Fibroblast of villous mesenchyme (primary cell): ENCODE measurements at places on chromosomes 3 and 15. TPM values are rescaled to one million over a fixed set of nuclear protein-coding genes. Genes with fewer than 3 reads are reported as not detected.
A peak's percentile ranks its signal among the peaks of the same experiment; 100 is the strongest.

DNA sequence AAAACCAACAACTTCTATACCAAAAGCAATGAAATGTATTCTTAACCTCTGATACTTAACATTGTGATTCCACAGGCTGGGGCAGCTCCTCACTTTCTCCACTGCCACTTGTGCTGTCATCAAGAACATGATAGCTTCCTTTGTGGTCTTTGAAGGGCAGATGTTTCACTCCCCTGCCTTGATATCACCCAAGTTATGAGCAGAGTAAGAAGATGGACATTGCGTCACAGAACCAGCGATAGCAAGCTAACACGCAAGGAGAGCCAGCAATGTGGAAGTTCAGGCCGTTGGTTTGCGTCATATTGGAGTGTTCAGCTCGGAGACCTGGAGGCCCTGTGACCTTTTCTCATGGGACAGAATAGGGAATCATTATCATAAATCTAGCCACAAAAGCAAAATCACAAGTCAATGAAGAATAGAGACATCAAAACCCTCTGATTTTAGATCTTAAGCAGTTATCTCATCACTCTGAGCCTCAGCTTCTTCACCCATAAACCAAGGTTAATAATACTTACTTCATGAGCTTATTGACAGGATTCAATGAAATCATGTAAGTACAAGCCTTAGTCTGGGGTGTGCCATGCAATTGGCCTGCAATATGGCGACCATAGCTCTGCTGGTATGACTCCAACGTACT, 183.8 kb upstream of the THBS1 start:
- no peak for DNase-seq

DNA sequence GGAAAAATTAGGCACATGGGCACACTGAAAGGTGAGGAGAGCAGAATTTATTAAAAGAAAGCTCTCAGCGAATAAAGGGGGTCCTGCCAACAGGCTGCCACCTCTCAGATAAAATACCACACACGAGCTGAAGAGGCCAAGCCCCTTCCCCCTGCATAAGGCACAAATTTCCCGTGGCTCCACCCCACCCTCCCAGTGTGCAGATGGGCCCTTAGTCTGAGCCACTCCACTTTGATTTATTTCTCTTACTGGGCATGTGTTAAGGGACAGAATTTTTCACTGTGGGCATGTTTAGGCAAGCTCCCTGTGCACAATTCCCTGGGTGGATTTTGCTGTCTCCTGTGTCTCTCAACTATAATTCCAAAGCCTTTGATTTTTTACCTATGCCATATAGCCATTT, 409.8 kb downstream of the TBL1XR1 start:
- no peak for DNase-seq

GRCh38 chr3:23248594-23249131, 45.5 kb downstream of the UBE2E2 start:
- no peak for DNase-seq

CD96 gene
- total RNA-seq = 0.32 TPM in 1 of 2 replicates, not detected in the other

- peak; percentile 29 for DNase-seq
Observed at GRCh38 chr15:36951731-36952247, 148.6 kb downstream of the MEIS2 start.

ZNF501 gene
- total RNA-seq = 4.3 and 5.2 TPM in 2 replicates

IL20RB gene
- total RNA-seq = 1.6 and 2.2 TPM in 2 replicates

KLHL40 gene
- total RNA-seq = not detected in 2 replicates

- DNase-seq = peak; percentile 42
Observed at GRCh38 chr15:98155356-98155755, 194.9 kb downstream of the ARRDC4 start.

- DNase-seq = peak; percentile 84
Observed at GRCh38 chr3:69784954-69785514, 45.8 kb downstream of the MITF start.

GRCh38 chr3:193968380-193968974, 167.5 kb upstream of the HES1 start:
- no peak for DNase-seq

DNA sequence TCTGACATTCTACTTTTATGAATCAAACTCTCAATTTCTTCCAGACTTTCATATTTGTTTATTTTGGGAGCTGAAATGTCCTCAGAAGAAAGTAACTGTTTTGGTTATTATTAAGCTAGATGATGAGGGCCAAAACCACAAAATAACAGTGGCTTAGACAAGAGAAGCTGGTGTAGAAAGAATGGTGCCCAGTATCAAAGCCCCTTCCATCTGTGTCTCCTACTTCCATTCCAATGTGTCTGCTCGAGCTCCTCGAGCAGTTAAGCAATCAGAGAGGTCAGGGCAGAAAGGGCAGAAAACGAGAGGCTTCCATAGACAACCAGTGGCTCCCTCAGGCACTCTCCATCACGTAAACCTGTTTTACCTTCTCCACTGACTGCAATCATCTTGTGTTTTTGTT, 59.7 kb upstream of the MAGI1 start:
- DNase-seq = peak; percentile 45

GRCh38 chr3:128489674-128489926, 3.4 kb downstream of the GATA2 start:
- peak; percentile 6 for DNase-seq

VIPR1 gene
- total RNA-seq = 0.32 TPM in 1 of 2 replicates, not detected in the other

- DNase-seq = no peak
Observed at GRCh38 chr15:26985050-26985449, 14.1 kb downstream of the GABRG3 start.

- DNase-seq = no peak
Observed at GRCh38 chr15:52789601-52790168, 451 bp downstream of the ONECUT1 start.

- DNase-seq = no peak
Observed at GRCh38 chr3:66479532-66479947, 21.3 kb downstream of the LRIG1 start.

EFL1 gene
- 18.0 and 22.9 TPM in 2 replicates for total RNA-seq

RBPMS2 gene
- total RNA-seq = under 0.01 TPM in 1 of 2 replicates, not detected in the other

CHAC1 gene
- 13.4 and 62.2 TPM in 2 replicates for total RNA-seq

DNA sequence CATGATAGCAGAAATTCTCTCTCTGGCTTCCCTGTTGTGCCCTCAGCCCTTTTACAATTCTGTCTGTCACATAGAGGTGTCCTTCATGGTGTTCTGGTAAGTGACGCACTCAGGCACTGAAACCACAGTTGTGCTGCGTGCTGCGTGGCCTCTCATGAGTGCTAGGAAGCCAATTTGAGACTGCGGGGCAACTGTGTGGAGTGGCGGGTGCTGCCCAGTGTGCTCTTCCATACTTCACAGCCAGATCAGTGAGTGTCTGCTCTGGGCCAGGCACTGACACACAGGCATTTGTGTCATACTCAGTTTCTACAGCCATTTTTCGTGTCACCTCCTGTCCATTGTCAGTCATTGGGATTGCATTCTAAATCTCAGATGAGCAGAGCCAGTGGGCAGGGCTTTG, 133.1 kb upstream of the PLXNA1 start:
- DNase-seq = no peak

DNA sequence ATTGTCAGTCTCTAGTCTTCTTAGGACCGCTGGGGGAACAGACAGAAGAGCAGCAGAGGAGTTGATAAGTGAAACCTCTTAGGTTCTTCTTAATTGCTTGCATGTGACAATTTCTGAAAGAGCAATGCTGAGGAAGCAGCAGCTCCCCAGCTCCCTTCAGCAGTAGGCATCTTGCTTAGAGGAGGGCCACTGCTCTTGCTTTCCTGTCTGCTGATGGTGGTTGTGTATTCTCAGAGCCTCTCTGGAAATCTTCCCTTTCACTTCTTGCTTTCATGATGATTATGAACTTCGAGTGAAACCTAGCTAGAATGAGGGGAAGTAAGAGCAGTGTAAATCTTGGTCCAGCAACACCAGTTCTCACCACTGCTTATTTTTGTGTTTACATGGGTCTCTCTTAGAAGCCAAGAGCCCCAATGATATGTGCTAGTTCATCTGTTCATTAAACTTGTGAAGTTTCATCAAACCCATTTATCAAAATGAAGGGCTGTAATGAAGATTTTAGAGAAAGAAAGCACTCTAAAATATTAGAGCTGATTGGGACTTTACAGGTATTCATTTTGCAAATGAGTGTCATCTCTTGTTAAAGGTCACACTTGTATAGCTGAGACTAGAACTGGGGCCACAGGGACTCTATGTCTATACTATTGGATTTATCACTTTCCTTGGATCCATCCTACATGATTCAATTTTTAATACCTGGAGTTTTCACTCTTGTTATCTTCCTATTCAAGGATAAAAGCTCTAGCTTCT, 246.7 kb downstream of the LPP start:
- DNase-seq = no peak

- DNase-seq = peak; percentile 89
Observed at GRCh38 chr3:197103766-197104165, 74.1 kb upstream of the MELTF start.

DNA sequence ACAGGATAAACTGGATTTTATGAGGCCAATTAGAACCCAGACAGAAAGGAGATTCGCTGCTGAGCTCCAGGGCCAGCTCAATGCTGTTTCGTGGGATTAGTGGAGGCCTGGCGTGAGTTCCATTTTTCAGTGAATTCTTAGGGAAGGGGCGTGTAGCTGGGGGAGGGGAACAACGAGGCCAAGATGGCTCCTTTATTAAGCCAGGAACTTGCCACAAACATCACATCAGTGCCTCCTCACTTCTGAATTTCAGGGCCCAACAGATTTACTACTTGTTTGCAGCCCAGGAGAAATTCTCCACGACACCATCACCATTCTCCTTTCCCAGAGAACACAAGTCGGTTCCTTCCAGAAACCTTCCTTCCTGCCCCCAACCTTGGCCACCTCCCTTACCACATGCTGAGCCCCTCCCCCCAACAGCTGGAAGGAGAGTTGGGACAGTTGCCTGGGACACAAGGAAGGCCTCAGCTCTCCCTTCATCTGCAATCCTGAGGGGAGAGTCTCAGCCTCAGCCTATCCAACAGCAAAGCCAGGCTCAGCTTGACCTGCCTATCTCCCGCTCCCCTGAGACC, 5.8 kb downstream of the IGDCC4 start:
- peak; percentile 42 for DNase-seq

GTF2A2 gene
- total RNA-seq = 25.1 and 39.3 TPM in 2 replicates

- peak; percentile 7 for DNase-seq
Observed at GRCh38 chr3:71926262-71926600, 141.3 kb upstream of the PROK2 start.

ZNF80 gene
- total RNA-seq = under 0.01 TPM in 1 of 2 replicates, not detected in the other

- DNase-seq = no peak
Observed at GRCh38 chr15:39365161-39365560, 215.7 kb upstream of the THBS1 start.

FEZF2 gene
- total RNA-seq = not detected in 2 replicates

- DNase-seq = no peak
Observed at GRCh38 chr3:11165476-11165875, 11.2 kb downstream of the HRH1 start.

- DNase-seq = no peak
Observed at GRCh38 chr3:137264071-137264820, 306.5 kb downstream of the IL20RB start.

GRCh38 chr15:42315521-42315920, 42.3 kb upstream of the TMEM87A start:
- DNase-seq = no peak

DNA sequence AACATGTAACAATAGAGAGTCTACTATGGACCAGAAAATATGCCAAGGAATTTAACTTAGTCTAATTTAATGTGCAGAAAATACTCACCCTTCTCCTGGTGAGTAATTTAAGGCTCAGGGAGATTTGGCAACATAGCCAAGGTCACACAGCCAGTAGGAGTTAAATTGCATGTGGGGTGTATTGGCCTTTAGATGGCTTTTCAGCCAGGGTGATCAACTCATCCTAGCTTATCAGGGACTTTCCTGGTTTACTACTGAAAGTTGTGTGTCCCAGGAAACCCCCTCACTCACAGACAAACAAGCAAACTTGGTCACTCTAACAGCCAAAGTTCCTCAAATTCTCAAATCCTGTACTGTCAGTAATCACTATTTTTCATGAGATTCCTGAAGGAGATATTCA, 2.6 kb upstream of the SLC9A9 start:
- DNase-seq = no peak

GRCh38 chr15:73426323-73426994, 16.5 kb upstream of the REC114 start:
- no peak for DNase-seq

SEMA3F gene
- 0.32 and 0.86 TPM in 2 replicates for total RNA-seq

- no peak for DNase-seq
Observed at GRCh38 chr15:66876731-66877476, 174.9 kb downstream of the SMAD6 start.

- DNase-seq = no peak
Observed at GRCh38 chr15:95284492-95284891, 1046.0 kb upstream of the NR2F2 start.

DNA sequence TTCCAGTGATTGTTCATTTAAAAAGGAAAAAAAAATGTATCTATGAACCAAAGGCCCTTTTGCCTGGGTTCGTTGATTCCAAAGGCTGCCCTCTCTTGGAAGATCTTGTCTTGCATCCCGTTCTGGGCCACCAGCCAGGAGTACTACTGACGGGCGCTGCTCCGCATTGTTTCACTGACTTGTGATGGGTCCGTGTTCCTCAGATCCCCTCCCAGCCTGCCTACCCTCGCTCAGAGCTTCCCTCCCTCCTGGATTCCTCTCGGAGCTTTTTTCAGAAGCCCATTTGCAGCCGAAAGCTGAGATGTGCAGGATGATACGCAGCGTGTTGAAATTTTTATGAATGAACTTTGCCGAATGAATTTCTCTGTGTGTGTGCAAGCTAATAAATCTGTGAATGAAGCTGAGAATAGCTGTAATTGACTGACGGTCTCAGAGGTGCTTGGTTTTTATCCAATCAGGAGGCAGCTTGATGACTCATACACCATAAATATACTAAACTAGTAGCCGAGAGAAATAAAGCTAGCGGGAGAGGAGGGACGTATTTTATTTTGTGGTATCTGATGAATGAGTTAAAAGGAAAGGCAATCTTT, at the start of gene SHC4:
Gene SHC4 (minus strand): TSS at position 396 of the 590 bp plus-strand sequence. CDS start 904 bp downstream, outside the sequence.
- peak; percentile 83 for DNase-seq

DNA sequence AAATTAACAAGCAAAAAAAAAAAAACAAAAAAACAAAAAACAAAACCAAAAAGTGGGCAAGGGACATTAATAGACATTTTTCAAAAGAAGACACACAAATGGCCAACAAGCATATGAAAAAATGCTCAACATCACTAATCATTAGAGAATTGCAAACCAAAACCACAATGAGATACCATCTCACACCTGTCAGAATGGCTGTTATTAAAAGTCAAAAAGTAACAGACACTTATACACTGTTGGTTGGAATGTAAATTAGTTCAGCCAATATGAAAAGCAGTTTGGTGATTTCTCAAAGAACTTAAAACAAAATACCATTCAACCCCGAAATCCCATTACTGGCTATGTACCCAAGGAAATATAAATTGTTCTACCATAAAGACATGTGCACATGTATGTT, 222.4 kb upstream of the CD96 start:
- DNase-seq = no peak

- peak; percentile 73 for DNase-seq
Observed at GRCh38 chr3:100075196-100075595, 39.1 kb downstream of the FILIP1L start.
